ENCODE measurements at places on chromosomes 12 and 14. TPM values are rescaled to one million over a fixed set of nuclear protein-coding genes. Genes with fewer than 3 reads are reported as not detected.

Gene HOXC12
- polyA plus RNA-seq = not detected

Gene RIN3
- polyA plus RNA-seq = 4.5 TPM

Gene HCAR2
- not detected for polyA plus RNA-seq

Gene KRT2
- polyA plus RNA-seq = not detected

Gene COX8C
- polyA plus RNA-seq = not detected

Gene FAM181A
- polyA plus RNA-seq = 2.3 TPM

Gene CMA1
- not detected for polyA plus RNA-seq

Gene SLC17A8
- 2.3 TPM for polyA plus RNA-seq

Gene VWF
- polyA plus RNA-seq = 144 TPM

Gene NAV3
- 1.7 TPM for polyA plus RNA-seq

- DNase-seq = peak; percentile 39
These were observed 448.3 kb downstream of the PCNX1 start for GRCh38 chr14:71355324-71356201.

GRCh38 chr12:125330645-125331341 is 265.6 kb downstream of the AACS start:
- peak; percentile 86 for DNase-seq

GRCh38 chr12:25320123-25321006 is 69.6 kb upstream of the KRAS start:
- peak; percentile 62 for DNase-seq

DNA sequence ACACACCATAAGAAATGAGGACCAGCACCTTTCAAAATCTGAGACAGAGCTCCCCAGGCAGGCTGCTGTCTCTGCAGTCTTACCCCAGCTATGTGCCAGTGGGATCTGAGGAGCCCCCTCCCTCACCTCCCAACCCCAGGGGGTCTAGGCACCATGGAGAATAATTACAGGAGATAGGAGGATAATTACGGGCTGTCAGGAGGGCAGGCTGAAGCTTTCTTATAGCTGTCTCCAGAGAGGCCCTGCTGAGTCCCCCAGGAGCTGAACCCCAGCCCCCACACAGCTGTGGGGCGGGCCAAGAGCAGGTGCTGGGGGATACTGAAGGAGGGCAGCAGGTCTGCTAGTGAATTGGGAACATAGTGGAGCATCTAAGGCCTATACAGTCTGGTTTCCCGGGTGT is 6.8 kb downstream of the CPNE6 start:
- no peak for DNase-seq

DNA sequence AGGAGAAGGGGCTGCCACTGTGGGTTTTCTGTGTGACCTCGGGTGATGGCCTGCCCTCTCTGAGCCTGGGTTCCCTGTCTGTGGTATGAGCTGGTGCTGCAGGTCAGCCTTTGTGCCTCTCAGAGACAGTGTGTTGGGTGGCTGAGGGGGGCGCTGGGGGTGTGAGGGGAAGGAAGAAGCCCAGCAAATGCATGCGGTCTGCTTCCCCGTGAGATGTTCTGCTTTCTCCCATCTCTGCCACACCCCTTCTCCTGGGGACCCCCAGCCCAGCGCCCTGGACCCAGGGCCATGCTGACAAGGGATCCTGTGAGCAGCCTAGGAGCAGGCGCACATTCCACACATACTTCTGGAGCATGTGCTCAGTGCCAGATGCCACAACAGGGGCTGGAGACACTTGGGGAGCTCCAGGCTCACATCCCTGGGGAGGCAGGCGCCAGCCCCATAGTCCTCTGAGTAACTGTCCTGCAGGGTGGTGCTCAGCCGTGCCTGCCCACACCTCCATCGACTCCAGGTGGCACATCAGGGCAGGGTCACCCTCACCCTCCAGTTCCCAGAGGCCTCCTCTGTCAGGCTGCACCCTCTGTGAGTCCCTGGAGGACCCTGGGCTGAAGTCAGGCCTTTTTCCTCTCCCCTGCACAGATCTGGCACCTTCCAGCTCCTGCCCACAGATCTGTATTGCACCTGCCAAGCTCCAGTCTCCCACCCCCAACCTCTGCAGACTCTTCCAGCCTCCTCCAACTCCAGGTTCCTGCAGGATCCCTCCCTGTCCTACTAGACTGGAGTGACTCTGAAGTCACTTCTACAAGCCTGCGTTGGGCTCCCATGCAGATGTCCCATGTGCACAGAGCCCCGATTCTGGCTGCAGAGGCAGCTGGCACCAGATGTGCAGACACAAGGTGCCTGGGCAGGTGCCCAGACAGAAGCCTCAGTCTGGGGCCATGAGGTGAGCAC is 205.6 kb downstream of the KIF26A start:
- no peak for DNase-seq

- no peak for DNase-seq
These were observed 198.9 kb upstream of the SLC16A7 start for GRCh38 chr12:59396919-59397318.

DNA sequence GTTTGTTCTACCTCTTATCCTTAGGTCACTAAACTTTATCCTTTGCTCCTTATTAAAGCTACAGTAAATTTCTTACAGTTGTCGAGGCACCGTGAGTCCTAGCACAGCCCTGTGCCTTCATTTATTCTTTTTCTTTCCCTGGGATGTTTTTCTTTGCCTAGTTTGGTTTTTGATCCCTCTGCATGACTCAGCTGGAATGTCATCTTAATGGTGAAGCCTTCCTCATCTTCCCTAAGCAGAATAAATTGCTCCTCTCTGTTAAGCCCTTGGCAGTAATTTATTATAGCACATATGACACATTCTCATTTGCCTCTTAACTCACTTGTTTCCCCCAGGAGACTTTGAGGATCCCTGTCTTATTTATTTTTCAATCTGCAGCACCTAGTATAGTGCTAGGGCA is 16.6 kb downstream of the ACTR10 start:
- DNase-seq = no peak

- DNase-seq = peak; percentile 86
These were observed 89.6 kb downstream of the TTC7B start for GRCh38 chr14:90726656-90727055.

- no peak for DNase-seq
These were observed 68.0 kb downstream of the WNK1 start for GRCh38 chr12:820336-820735.

DNA sequence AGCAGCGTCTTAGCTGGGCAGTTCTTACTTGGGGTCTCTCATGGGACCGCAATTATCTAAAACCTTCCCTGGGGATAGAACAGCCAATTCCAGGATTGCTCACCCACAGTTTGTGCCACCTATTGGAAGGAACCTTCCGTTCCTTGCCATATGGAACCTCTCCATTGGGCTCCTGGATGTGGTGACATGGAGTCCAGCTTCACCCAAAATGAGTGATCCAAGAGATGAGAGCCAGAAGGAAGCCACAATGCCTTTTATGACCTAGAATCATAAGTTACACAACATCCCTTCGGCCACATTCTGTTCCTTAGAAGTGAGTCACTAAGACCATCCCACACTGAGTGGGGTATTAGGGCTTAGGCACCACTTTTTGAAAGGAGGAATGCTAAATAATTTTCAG is 164.4 kb downstream of the FBXL14 start:
- no peak for DNase-seq

- peak; percentile 80 for DNase-seq
These were observed 13.0 kb downstream of the CIPC start for GRCh38 chr14:77111021-77111420.

DNA sequence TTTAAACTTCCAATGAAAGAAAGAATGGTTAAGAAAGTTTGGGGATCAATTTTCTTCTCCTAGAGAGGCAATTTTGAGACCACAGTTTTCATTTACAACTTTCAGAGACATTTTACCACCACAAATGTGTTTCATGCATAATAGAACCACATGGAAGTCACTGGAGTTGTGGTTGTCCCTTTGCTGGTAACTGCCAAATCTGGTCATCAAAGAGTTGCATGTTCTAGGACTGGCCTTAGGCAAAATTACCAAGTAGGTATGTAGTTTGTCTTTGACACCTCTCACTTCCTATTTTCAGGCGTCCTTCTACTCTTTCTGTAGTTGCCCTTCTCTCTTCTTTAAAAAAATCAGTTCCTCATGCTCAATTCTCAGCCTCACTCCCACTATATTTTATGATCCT is 54.3 kb upstream of the TMX1 start:
- no peak for DNase-seq

DNA sequence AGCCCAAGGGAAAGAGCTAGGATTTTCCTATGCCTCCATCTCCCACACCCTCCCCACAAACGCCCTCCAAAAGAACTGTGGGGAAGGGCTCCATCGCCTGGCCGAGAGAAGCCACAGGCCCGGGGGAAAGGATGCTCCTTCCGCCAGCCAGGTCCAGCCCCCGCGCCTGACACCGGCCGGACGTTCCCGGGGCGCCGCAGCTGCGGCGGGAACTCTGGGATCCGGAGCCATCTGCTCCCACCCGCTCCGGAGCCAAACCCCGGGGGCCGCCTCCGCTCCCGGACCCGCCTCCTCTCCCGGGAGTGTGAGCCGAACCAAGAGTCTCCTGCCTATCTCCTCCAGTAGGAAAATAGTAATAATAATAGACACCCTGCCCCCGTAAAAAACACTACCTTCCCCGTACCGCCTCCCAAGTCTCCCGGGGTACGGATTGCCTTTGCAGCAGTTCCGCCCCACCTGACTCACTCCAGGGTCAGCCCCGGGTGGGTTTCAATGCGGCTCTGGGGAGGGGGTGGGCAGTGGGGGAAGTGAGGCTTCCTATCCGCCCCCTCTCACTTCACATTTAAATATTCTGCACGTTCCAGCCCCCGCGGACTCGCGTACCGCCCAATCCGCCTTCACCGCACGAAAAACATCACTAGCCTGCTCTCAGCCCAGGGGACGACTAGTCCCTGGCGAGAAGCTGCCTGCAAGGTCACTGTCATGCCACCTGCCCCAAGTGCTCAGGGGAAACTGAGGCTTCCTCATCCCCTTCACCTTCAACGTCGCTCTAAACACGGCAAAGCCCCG is 2.4 kb downstream of the AGAP2 start:
- DNase-seq = peak; percentile 61

- no peak for DNase-seq
These were observed 142.1 kb downstream of the TSPAN9 start for GRCh38 chr12:3219233-3219632.

DNA sequence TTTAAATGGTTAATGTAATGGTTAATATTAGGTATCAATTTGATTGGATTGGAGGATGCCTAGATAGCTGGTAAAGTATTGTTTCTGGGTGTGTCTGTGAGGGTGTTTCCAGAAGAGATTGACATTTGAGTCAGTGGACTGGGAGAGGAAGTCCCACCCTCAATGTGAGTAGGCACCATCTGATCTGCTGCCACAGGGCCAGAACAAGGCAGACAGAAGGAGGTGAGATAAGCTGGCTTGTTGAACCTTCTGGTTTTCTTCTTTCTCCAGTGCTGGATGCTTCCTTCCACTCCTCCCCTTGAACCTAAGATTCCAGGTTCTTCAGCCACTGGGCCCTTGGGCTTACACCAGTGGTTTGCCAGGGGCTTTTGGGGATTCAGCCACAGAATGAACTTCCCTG is 756.5 kb upstream of the LRFN5 start:
- no peak for DNase-seq

DNA sequence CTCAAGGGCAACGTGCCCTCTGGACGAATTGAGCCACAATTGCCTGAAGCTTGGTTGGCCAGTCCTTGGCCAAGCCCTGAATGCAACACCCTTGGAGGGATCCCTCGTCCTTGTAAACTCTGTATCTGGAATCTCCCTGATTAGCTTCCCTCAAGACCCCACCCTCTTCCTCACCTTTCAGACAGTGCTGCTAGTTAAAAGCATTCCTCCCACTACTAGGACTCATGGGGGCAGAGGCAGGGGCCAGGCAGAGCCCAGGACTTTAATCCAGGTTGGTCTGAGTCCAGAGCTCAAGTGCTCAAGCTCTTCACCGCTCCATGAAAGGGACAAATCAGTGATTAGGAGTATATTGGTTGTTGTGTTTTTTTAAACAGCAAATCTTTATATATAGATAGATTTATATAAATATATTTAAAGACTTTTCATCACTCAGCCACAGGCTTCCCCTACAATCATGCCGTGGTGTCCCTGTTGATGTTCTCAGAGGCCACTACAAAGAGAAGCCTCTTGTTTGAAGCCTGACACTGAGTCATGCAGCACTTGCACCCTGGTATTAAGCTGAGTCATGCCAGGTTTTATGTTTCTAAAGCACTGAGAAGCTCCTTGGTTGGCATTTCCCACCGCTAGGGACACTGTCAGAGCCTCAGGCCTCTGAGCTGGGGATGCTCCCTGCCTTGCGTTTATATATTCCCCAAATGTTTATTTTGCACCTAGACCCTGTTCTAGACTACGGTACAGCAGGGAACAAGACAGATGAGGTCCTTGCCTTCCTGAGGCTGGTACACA is 53.8 kb upstream of the GSC start:
- no peak for DNase-seq

- no peak for DNase-seq
These were observed 111.3 kb downstream of the DENND5B start for GRCh38 chr12:31479516-31480210.

- DNase-seq = no peak
These were observed 68.9 kb downstream of the DAD1 start for GRCh38 chr14:22519877-22520685.

- no peak for DNase-seq
These were observed 124.9 kb downstream of the BCAT1 start for GRCh38 chr12:24823808-24824515.

GRCh38 chr12:127654383-127654985 is 612.5 kb upstream of the TMEM132C start:
- no peak for DNase-seq

- DNase-seq = no peak
These were observed 989 bp upstream of the DRAM1 start for GRCh38 chr12:101876322-101876860.

DNA sequence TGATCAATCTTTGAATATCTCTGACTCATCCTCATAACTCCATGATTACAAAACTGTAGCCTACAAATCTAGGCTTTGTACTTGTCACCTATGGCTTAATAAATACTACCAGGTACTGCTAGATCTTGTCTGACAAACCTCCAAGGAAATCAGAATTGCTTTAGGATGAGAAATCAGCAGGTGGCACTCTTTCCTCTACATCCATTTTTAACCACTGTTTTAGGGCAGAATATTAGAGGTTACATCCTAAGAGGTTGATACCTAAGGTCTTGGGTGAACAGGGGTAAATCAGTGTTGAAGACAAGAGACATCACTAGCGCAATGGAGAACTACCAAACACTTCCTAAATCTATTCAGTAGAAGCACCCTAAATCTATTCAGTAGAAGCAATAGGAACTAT is 63.1 kb upstream of the SOX5 start:
- no peak for DNase-seq

All from brain (organoid and tissue), 16 donors.